CD4-positive, alpha-beta T cell treated with Interleukin-17A for 4 hours (primary cell): ENCODE measurements at places on chromosomes 13 and 19.

- no peak for DNase-seq
These were observed 415.9 kb downstream of the FGF9 start for GRCh38 chr13:22086597-22087330.

DNA sequence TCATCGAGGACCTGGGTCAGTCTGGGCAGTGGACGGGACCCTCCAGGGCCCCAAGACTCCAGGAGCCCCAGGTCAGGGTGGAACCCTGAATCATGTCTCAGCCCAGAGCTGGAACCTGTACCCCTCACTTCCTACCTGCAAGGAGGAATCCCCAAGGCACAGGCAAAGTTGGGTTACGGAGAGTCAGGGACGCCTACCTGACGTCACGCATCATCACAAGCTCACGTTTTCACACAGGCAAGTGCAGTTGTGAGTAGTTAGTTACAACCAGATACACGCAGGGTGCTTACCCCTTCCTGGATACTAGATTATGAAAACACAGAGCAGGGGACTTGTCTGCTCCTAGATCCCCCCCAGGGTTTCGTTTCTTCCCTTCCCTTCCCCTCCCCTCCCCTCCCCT is 1.9 kb downstream of the RETN start:
- no peak for DNase-seq

GRCh38 chr13:60945396-60945795 is 470.3 kb downstream of the PCDH20 start:
- no peak for DNase-seq

GRCh38 chr19:15091918-15092753 is 10.1 kb downstream of the OR1I1 start:
- peak; percentile 61 for DNase-seq

DNA sequence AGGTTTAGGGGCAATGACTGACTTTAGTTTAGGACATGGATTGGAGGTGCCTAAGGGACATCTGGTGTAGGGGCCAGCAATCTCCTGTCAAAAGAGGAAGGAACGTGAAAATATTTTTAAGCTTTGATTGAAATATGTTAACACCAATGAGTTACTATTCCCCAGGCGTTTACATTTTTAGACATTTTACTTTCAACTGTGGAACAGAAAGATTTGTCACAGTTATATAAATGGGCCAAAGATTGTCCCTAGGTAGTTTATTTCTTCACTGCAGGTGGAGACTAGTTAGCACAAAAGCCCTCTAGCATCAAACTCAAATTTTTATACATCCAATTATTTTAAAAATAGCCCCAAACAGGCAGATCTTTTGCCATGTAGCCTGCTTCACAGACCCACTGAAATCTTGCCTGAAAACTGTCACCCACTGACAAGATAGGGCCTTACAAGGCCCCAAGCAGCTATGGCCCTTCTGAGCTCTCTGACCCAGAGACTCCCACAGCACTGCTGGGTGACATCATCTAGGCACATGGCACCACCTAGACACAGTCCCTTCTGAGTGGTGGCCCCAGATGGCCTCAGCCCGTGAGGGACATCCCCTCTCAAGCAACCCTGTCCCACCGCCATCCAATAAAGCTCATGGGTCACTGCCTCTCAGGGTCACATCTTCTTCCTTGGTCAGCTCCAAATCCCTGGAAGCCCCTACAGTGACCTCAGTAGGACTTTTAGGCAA is 64.8 kb upstream of the DOCK9 start:
- DNase-seq = no peak

- no peak for DNase-seq
These were observed 2.8 kb downstream of the ZNF536 start for GRCh38 chr19:30374865-30375552.
